ENCODE measurements at places on chromosomes 6 and 20. TPM values are rescaled to one million over a fixed set of nuclear protein-coding genes. Genes with fewer than 3 reads are reported as not detected.

TOMM34 gene
- 13.0 TPM for total RNA-seq

ANKEF1 gene
- 5.9 TPM for total RNA-seq

CTSA gene
- total RNA-seq = 41.0 TPM

C6orf132 gene
- 22.1 TPM for total RNA-seq

TSPO2 gene
- total RNA-seq = not detected

HSPA12B gene
- total RNA-seq = 4.4 TPM

MAS1 gene
- not detected for total RNA-seq

Measured in body of pancreas (tissue), 4 donors.